ENCODE measurements at places on chromosomes 3 and 15. TPM values are rescaled to one million over a fixed set of nuclear protein-coding genes. Genes with fewer than 3 reads are reported as not detected.

The POPDC2 gene
- total RNA-seq: 1.7 TPM

- DNase-seq: peak; percentile 87
Observed at GRCh38 chr15:77959432-77959879, 118.1 kb downstream of the TBC1D2B start.

DNA sequence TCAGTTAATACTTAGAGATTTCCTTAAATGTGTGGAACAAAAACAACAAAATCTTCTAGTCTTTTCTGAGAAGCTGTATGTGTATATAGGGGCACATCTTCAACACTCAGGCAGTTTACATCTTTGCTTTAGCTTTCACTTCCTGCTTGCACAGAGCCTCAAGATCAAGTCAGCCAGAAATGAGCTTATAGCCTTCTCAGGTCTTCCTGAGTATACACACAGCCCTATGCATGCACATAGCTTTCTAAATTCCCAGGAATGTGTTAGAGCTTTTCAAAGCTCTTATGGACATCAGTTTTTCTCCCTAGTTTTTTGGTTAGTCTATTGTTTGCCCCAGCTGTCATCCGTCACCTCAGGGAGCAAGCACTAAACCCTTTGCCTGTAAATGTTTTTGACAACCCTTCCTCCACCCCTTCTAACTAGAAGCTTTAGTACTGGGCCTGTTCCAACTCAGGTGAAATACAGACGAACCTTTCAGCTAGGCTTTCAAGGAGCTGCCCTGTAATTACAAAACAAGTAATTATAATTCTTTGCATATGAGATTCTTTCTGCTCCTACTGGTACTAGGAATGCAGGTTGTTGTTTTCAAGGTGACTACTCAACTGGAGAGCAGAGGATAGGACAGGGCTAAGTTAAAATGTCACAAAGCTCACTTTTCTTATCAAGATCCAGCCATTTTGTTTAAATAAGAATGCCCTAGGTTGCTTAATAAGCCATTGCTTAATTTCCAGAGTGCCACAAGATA lies 22.6 kb upstream of the MTMR10 start:
- no peak for DNase-seq

DNA sequence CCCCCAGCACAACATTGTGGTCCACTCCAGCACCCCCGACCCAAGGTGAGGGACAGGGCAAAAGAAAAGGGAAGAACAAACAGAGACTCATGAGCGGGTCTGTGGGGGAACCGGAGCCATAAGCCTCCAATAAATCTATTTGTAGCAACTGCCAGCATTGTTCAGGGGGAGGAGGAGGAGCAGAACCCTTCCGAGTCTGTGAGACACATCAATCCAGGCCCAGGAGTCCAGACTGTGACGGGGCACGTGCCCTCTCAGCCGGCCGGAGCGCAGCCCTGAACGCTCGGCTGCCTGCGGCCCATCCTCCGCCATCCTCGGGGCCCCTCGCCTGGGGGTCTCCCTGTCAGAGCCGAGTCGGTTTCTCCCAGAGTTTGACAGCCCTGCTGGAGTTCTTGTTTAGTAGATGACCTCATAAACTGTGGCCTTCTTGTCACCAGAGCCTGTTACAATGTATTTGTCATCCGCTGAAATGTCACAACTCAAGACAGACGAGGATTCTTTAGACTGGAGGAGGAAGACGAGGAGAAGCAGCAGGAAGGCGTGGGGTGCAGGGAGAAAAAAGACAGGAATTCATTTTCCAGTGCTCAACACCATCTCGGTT lies 47.9 kb downstream of the TLE3 start:
- DNase-seq: no peak

DNA sequence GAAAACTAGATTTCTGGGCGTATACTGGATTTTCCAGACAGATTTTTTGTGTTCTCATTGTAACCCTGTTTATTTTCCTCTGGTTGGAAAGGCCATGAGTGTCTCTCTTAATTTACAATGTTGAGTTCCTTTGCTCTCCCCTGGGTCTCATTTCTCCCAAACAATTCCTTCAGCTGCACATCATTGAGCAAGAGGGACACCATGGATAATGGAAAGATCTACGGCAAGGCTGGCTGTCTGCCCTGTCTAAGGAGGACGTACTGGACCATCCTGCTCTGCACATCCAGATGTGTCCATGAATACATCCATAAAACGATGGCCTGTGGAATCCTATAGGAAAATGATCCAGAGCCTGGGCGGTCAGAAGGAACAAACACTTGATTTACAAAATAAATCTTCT lies 258.1 kb upstream of the MCTP2 start:
- DNase-seq: no peak
